ENCODE measurements at places on chromosomes 7 and 10. TPM values are rescaled to one million over a fixed set of nuclear protein-coding genes. Genes with fewer than 3 reads are reported as not detected.

The NAT16 gene
- not detected for total RNA-seq

The NPFFR1 gene
- 0.09 TPM for total RNA-seq

GRCh38 chr7:16934722-16935340 is 53.0 kb upstream of the AGR3 start:
- DNase-seq = no peak

DNA sequence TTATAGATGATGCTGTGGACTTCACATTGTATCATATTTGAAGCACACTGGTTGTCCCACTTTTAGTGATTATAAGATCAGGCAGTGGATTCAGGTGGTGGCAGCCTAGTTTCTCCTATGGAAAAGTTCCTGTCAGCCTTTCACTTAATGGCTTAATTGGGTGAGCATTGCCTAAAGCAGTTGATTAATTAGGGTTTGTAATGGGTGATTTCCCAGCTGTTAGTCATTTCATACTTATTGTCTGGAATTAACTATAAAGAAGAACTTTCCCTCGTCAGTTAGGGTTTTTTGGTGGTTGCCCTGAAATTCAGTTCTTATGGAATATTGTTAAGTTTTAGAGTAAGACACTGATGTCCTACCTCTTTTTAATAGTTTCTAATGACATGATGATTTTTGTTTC is 78.8 kb downstream of the SLC25A40 start:
- no peak for DNase-seq

- DNase-seq = no peak
Observed at GRCh38 chr7:39399986-39400385, 166.2 kb upstream of the YAE1 start.

- DNase-seq = peak; percentile 69
Observed at GRCh38 chr10:71494980-71495381, 98.3 kb downstream of the CDH23 start.

GRCh38 chr7:76069238-76069638 is 21.3 kb downstream of the MDH2 start:
- DNase-seq = no peak

DNA sequence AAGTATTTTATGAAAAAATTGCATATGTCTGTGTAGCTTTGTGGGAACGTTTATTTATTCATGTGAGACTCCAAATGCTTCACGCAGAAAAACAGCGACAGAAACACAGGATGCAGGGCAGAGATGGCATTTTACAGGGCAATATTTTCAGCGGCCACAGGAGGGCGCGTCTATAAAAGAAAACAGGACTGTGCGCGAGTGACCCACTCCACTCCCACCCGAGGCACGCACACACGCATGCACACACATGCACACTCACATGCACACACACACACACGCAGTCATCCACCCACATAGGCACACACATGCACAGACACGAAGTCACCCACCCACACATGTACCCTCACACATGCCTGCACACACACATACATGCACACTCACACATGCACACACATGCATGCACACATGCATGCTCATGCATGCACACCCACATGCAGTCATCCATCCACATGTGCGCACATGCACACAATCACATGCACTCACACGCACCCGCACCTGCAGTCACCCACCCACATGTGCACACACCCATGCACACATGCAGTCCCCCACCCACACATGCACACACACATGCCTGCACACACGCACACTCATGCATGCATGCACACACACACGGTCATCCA is 96.3 kb downstream of the DNAJB6 start:
- peak; percentile 77 for DNase-seq

Data from spleen (tissue), 13 donors.